ENCODE measurements at places on chromosomes 7 and 10. TPM values are rescaled to one million over a fixed set of nuclear protein-coding genes. Genes with fewer than 3 reads are reported as not detected.

GRM3 gene
- total RNA-seq: not detected

POLR2J2 gene
- 0.27 TPM for total RNA-seq

CYP26C1 gene
- total RNA-seq: not detected

EBF3 gene
- total RNA-seq: 0.14 TPM

MUC12 gene
- 20.6 TPM for total RNA-seq

GIMAP7 gene
- not detected for total RNA-seq

ERVW-1 gene
- not detected for total RNA-seq

WDFY4 gene
- total RNA-seq: not detected

NOS3 gene
- total RNA-seq: 0.30 TPM

SFXN4 gene
- total RNA-seq: 49.7 TPM

ASB4 gene
- 0.29 TPM for total RNA-seq

UBTD1 gene
- total RNA-seq: 19.4 TPM

MMD2 gene
- total RNA-seq: not detected

CYCS gene
- total RNA-seq: 233 TPM

EMX2 gene
- total RNA-seq: not detected

STOX1 gene
- 0.87 TPM for total RNA-seq

SLC13A4 gene
- not detected for total RNA-seq

STEAP1 gene
- 16.0 TPM for total RNA-seq

ANKRD7 gene
- total RNA-seq: 0.36 TPM

PRSS37 gene
- total RNA-seq: not detected

TLX1 gene
- total RNA-seq: not detected

UNCX gene
- not detected for total RNA-seq

SLC16A9 gene
- 0.06 TPM for total RNA-seq

NUDT13 gene
- 2.5 TPM for total RNA-seq

OR13A1 gene
- not detected for total RNA-seq

OR2A5 gene
- not detected for total RNA-seq

CLEC5A gene
- not detected for total RNA-seq

MYPN gene
- 3.2 TPM for total RNA-seq

FRG2B gene
- not detected for total RNA-seq

SYNPO2L gene
- total RNA-seq: not detected

UFSP1 gene
- total RNA-seq: 4.9 TPM

CALCR gene
- not detected for total RNA-seq

ACTL6B gene
- total RNA-seq: not detected

TAS2R41 gene
- not detected for total RNA-seq

GIMAP2 gene
- not detected for total RNA-seq

LIPA gene
- 44.5 TPM for total RNA-seq

SOSTDC1 gene
- total RNA-seq: not detected

SUGCT gene
- total RNA-seq: 1.6 TPM

FBXO24 gene
- total RNA-seq: 0.15 TPM

PPRC1 gene
- 56.6 TPM for total RNA-seq

LRRN3 gene
- 0.05 TPM for total RNA-seq

CRHR2 gene
- total RNA-seq: not detected

WIPF3 gene
- 0.45 TPM for total RNA-seq

PHYH gene
- 30.2 TPM for total RNA-seq

HOXA2 gene
- 0.84 TPM for total RNA-seq

Measured in A549 treated with CORT108297 at 1 μM for 4 hours (cell line).